ENCODE measurements at places on chromosomes 3 and 15.

DNA sequence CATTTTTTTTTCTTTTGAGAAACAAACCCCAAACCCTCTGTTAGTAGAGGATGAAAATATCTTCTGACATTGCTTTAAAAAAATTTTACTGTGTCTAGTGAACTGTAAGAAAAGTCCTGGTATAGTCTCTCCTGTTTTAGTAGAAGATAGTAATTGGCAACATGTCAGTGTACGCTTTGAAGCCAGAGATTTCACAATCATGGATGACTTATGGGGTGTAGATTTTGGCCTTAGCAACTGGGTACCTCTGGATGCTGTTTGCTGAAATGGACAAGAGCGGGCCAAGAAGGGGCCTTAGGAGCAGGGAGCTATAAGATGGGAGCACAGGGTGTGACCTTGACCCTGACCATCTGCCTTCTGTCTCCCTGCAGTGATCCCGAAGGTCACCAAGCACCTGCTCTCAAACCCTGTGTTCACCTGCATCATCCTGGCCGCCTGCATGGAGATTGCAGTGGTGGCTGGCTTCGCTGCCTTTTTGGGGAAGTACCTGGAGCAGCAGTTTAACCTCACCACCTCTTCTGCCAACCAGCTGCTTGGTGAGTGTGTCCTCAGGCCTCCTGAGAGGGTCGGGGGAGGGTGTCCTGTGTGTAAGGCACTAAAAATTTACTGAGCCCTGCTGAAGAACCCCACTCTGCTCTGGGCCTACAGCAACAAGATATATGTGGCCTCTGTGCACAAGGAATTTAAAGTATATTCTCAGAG, 266.7 kb downstream of the SLCO3A1 start:
- no peak for DNase-seq

DNA sequence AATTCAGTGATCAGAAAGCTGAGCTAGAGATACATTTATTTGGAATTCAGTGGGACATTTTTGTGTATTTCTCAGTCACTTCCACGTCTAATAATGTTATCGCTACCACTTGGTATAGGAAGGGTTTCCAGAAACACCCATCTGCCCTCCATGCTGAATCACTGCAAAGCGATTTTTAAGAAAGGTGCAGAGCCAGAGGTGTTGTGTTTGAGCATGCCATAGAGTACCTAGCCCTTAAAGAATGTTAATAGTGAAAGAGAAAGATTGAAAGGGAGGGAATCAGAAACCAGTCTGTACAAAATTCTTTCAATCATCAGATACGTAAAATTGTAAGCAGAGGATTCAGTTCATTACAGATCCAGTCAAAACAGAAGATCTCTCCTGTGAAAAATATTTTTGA, 80.1 kb upstream of the ARL6 start:
- DNase-seq, result no peak

GRCh38 chr15:79990280-79990996, 19.4 kb upstream of the BCL2A1 start:
- no peak for DNase-seq

- no peak for DNase-seq
These were observed 1.1 kb downstream of the PKM start for GRCh38 chr15:72229947-72230196.

DNA sequence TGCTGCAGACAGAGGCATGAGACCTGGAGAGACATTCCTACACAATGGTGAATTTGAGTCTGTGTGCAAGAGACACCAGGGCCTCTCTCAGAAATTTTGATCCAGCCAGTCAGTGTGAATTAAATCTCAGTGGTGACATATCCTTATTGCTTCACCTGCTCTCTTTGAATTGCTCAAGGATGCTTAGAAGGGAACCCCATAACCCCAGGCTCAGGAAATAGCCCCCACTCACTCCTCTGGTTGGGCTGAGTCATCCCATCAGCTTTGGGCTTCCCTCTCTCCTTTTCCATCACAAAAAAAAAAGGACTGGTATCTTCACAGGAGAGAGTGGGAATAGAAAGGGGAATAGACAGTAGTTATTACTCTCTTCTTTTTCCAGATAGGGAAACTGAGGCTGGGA, 33.0 kb upstream of the LARS2 start:
- peak; percentile 47 for DNase-seq

- no peak for DNase-seq
These were observed 78.2 kb upstream of the UMPS start for GRCh38 chr3:124652009-124652408.

- DNase-seq, result no peak
These were observed 36.3 kb upstream of the MEX3B start for GRCh38 chr15:82081914-82082762.

GRCh38 chr15:62895139-62895866, 147.2 kb upstream of the TPM1 start:
- no peak for DNase-seq

DNA sequence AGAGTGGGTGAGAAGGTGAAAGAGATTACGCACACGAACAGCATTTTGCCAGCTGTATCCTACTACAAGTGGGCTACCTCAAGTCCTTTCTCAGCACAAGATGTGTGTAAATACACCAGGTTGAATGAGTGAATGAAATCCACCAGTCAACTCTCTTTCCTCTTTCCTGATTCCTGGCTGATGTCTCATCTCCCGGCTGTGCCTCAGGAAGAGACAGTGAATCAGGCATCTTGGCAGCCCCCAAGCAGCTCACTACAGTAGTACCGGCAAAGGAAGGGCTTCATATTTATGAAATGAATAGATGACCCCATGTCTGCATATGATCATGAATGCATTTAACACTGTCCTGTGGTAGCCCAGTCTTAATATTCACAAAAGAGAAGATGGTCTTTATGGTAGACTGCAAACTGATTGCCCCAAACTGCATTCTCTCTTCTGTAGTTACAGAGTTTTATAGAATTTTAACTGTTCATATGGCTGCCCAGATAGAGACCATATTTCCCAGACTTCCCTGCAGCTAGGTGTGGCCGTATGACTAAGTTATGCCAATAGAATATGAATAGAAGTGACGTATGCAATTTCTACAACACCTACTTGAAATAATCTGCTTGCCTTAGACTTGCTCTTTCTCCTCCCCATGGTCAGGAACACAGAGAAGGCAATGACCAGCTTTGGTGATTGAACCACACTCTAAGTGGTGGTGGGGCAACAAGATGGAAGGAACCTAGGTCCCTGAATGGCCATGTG, 22.7 kb downstream of the MGLL start:
- no peak for DNase-seq

DNA sequence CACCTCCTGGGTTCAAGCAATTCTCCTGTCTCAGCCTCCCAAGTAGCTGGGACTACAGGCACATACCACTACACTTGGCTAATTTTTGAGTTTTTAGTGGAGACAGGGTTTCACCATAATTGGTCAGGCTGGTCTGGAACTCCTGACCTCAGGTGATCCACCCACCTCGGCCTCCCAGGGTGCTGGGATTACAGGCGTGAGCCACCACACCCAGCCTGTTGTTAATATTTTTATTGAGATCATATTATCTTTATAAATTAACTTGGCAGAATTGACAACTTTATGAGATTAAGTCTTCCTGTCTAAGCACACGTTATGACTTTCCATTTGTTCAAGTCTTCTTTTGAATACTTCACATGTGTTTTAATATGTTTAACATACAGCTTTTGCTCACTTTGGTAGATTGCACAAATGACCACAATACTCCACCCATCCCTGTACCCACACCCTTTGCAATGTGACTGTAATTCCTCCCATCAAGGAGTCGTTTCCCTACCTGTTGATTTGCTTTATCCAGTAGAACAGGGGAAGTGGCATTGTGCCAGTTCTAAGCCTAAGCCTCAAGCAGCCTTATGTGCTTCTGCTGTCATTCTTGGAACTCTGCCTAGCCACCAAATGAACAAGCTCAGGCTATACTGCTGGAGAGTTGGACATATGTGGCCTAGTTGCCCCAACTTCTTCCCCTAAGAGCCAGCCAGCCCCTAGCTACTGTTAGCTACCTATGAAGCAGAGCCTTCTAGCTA, 8.2 kb downstream of the XYLB start:
- DNase-seq, result no peak

- DNase-seq, result no peak
These were observed 20.7 kb downstream of the TRPM7 start for GRCh38 chr15:50665938-50666337.

- DNase-seq, result peak; percentile 21
These were observed 116.5 kb downstream of the LRRK1 start for GRCh38 chr15:101035611-101036010.

DNA sequence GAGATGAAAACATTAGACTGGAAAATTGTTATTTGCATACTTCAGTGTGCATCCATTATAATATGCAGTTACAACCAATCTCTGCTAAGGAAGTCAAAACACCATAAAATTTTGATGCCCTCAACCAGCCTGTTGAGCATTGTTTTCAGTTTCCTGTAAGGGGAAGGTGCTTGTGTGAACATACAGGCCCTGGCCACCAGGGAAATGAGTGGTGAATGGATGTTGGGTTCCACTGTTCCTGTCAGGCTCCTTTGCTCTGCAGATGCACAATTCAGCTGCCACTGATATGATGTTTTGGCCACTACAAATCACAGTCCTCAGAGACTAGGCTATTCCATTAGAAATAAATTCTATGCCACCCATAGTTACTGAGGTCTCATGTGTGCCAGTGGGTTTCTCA, 184.6 kb downstream of the SYNPR start:
- no peak for DNase-seq

GRCh38 chr15:93312891-93313486, 224.0 kb upstream of the RGMA start:
- DNase-seq, result no peak

GRCh38 chr3:82558081-82558480, 796.6 kb upstream of the GBE1 start:
- DNase-seq, result no peak

DNA sequence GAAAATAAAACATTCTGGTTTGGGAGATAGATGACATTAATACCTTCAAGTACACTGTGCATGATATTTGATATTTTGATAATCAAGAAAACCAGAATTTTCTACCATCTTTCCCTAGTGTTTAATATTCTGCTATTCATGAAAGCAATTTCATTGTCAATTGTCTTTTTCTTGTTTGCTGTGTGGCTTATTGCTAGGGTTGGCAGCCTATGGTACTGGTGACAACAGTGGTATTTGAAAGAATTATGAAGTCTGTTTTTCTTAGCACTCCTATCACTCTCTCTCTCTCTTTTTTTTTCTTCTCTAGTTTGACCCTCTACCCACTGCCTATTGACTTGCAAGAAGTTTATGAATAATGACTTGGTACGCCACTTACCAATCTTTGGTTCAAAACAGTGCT, 15.4 kb downstream of the RNF13 start:
- DNase-seq, result no peak

DNA sequence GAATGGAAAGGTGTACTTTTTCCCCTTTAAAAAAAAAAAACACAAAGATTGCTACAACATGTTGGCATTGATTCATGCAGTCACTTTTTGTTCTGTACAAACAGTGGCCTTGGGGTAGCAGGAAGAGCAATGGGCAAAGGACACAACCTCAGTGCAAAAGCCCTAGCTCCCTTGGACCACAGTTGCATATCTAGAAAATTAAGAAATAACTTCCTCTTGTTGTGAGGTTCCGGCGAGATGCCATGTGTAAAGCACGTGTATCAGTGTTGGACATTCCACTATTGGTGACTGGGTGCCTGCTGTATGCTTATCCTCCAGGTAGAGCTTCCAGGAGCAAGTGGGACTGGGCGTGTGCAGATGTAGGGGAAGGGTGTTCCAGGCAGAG, 164.5 kb downstream of the THSD4 start:
- DNase-seq, result no peak

- DNase-seq, result no peak
These were observed 119.3 kb upstream of the CHD2 start for GRCh38 chr15:92780843-92781242.

All from AML-193 (cell line).